GM23248 (cell line): ENCODE measurements at places on chromosomes 7 and 10.

DNA sequence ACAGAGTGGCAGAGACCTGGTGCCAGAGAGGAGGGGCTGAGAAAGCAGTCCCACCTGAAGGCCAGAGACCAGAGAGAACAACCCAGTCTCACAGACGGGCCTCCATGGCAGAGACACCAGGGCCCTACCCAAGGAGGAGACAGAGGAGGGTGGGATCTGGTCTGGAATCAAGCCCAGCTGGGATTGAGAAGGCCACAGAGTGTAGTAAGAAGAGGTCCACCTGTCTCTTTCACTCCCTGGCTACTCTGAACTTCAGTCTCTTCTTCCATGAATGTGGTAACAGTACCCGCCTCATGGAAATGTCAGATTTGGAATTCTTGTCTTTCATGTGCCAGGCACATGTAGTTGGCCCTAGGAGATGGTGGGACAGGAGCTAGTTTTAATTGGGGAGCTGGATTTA, 55.6 kb downstream of the CLIP2 start:
- peaks cover 3% of the 10 kb centered on the region; the same call in 1 of the 2 replicates for H3K36me3 ChIP-seq
- no peaks in the 10 kb centered on the region for H3K27me3 ChIP-seq
- H3K4me1 ChIP-seq: peaks cover 11% of the 10 kb centered on the region
- no peak overlapping the region for H3K4me3 ChIP-seq
- H3K27ac ChIP-seq: no peak overlapping the region
- no peak for DNase-seq

GRCh38 chr7:101595766-101596537, 33.1 kb downstream of the MYL10 start:
- no peak overlapping the region for H3K27ac ChIP-seq
- H3K4me3 ChIP-seq: no peak overlapping the region
- no peaks in the 10 kb centered on the region for H3K36me3 ChIP-seq
- DNase-seq: no peak
- H3K4me1 ChIP-seq: no peaks in the 10 kb centered on the region

- H3K27me3 ChIP-seq: no peaks in the 10 kb centered on the region
- no peaks in the 10 kb centered on the region for H3K4me1 ChIP-seq
- no peak overlapping the region for H3K27ac ChIP-seq
These were observed 225.0 kb downstream of the AUTS2 start for GRCh38 chr7:69823151-69823744.

- no peak for DNase-seq
- no peak overlapping the region for H3K27ac ChIP-seq
- no peaks in the 10 kb centered on the region for H3K27me3 ChIP-seq
- peaks cover 17% of the 10 kb centered on the region for H3K4me1 ChIP-seq
- no peaks in the 10 kb centered on the region for H3K36me3 ChIP-seq
These were observed 95.2 kb upstream of the ODAD2 start for GRCh38 chr10:28094121-28094520.

GRCh38 chr7:29288181-29289091, 93.9 kb downstream of the CHN2 start:
- H3K27me3 ChIP-seq: no peaks in the 10 kb centered on the region
- no peak overlapping the region for H3K27ac ChIP-seq
- H3K36me3 ChIP-seq: no peaks in the 10 kb centered on the region

DNA sequence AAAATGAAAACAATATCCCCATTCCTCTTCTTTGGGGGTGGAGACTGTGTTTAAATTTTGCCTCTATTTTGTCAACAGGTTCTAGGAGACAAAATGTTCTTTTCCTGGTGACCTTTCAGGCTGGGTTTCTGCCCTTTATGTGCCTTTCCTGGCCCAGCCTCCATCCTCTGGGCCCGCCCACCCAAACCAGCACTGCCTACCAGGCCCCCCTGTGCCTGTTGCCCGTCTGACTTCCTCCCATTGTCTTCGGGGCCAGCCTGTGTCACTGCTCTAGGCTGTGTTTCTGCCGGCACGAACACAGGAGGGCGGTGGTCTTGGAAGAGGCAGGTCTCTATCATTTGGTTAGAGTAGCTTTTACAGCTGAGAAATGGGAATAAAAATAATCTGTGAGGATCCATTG, 13.9 kb downstream of the TSPAN14 start:
- H3K27ac ChIP-seq: no peak overlapping the region
- H3K27me3 ChIP-seq: no peaks in the 10 kb centered on the region
- H3K4me3 ChIP-seq: no peak overlapping the region
- H3K4me1 ChIP-seq: peaks cover 35% of the 10 kb centered on the region
- H3K36me3 ChIP-seq: no peaks in the 10 kb centered on the region

- H3K36me3 ChIP-seq: no peaks in the 10 kb centered on the region
- no peak overlapping the region for H3K4me3 ChIP-seq
- H3K27me3 ChIP-seq: no peaks in the 10 kb centered on the region
- H3K4me1 ChIP-seq: no peaks in the 10 kb centered on the region
These were observed 12.7 kb downstream of the ACADSB start for GRCh38 chr10:123021517-123021916.

- H3K27ac ChIP-seq: no peak overlapping the region
- no peak overlapping the region for H3K4me3 ChIP-seq
- H3K27me3 ChIP-seq: peaks cover 19% of the 10 kb centered on the region
These were observed 5.6 kb downstream of the TMEM229A start for GRCh38 chr7:124027236-124027635.

- peaks cover 29% of the 10 kb centered on the region for H3K4me1 ChIP-seq
- peak; percentile 79 for DNase-seq
- H3K27me3 ChIP-seq: peaks cover 15% of the 10 kb centered on the region
These were observed 8.3 kb upstream of the KAZALD1 start for GRCh38 chr10:101053516-101053915.

DNA sequence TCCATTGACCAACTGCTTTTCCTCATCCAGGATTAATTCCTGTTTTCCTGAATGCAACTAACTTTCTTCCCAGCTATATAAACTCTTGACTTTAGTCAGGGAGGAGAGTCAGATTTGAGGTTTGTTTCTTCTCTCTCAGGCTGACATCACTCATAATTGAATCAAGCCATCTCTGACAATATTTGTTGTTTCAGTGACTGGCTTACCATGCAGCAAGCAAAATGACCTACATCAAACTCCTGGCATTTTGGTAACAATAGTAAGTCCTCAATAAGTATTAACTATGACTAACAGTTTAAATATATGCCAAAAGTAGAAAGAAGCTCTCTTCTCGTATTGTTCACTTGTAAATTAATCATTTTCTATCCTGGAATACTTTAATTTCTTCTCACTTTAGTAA, 625.7 kb upstream of the KCND2 start:
- no peaks in the 10 kb centered on the region for H3K27me3 ChIP-seq
- no peak overlapping the region for H3K4me3 ChIP-seq
- no peak for DNase-seq
- H3K36me3 ChIP-seq: no peaks in the 10 kb centered on the region

DNA sequence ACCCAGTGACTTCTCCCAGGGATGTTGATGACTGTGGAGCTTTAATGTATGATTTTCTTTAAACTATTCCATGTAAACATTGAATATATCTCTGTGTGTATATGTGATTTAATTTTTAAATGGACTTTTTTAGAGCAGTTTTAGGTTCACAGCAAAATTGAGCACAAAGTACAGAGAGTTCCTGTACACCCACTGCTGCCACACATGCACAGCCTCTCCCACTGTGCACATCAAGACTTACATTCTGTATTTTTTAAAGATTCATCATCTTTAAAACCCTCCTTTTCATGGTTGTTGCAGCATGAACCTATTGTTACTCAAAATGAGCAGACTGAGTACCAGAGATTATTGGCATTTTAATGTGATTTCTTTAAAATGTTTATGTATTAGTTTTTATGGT, 51.3 kb downstream of the WIPF3 start:
- no peak overlapping the region for H3K4me3 ChIP-seq
- H3K27me3 ChIP-seq: peaks cover 13% of the 10 kb centered on the region
- no peaks in the 10 kb centered on the region for H3K36me3 ChIP-seq
- 0 out of 2 replicates have a peak, but pooled peaks cover 3% of the 10 kb centered on the region for H3K4me1 ChIP-seq
- DNase-seq: no peak
- H3K27ac ChIP-seq: no peak overlapping the region

DNA sequence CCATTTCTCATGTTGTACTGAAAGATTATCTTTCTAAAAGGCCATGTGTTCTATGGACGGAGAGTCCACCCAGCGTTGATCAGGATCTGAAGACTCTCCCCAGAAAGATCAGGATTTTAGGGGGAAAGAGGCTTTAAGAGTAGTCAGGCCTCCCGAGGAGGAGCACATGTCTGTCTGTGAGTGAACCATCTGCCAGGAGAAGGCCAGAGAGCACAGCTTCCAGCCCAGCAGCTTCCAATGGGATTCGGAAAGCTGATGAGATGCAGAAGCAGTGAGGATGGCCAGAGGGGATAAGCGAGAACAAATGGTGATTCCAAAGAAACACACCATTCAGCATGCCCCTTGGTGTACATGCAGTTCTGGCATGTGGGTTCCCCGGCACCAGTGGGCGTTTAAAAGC, 88.5 kb upstream of the TCERG1L start:
- H3K4me1 ChIP-seq: no peaks in the 10 kb centered on the region
- no peak for DNase-seq
- H3K27me3 ChIP-seq: no peaks in the 10 kb centered on the region
- no peaks in the 10 kb centered on the region for H3K36me3 ChIP-seq

- no peak overlapping the region for H3K27ac ChIP-seq
- H3K27me3 ChIP-seq: no peaks in the 10 kb centered on the region
- H3K4me3 ChIP-seq: no peak overlapping the region
- H3K36me3 ChIP-seq: no peaks in the 10 kb centered on the region
- DNase-seq: peak; percentile 52
- H3K4me1 ChIP-seq: peaks cover 12% of the 10 kb centered on the region
These were observed 58.6 kb downstream of the PROSER2 start for GRCh38 chr10:11881477-11882417.

DNA sequence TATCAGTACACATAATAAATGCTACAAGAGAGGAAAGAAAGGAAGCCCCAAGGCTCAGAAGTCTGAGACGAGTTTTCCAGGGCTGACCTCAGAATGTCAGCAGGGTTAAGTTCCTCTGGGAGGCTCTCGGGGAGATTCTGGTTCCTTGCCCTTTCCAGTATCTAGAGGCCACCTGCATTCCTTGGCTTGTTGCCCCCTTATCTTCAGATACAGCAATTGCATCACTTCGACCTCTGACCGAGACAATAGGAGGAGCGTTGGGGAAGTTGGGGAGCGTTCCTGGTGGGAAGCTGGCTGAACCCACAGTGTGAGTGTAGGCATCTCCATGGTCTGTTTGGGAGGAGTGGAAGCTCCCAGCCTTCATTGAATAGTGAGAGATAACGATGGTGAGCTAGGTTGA, 72.0 kb upstream of the MTPN start:
- H3K27ac ChIP-seq: no peak overlapping the region
- no peaks in the 10 kb centered on the region for H3K27me3 ChIP-seq
- H3K36me3 ChIP-seq: no peaks in the 10 kb centered on the region
- H3K4me1 ChIP-seq: no peaks in the 10 kb centered on the region
- H3K4me3 ChIP-seq: no peak overlapping the region

DNA sequence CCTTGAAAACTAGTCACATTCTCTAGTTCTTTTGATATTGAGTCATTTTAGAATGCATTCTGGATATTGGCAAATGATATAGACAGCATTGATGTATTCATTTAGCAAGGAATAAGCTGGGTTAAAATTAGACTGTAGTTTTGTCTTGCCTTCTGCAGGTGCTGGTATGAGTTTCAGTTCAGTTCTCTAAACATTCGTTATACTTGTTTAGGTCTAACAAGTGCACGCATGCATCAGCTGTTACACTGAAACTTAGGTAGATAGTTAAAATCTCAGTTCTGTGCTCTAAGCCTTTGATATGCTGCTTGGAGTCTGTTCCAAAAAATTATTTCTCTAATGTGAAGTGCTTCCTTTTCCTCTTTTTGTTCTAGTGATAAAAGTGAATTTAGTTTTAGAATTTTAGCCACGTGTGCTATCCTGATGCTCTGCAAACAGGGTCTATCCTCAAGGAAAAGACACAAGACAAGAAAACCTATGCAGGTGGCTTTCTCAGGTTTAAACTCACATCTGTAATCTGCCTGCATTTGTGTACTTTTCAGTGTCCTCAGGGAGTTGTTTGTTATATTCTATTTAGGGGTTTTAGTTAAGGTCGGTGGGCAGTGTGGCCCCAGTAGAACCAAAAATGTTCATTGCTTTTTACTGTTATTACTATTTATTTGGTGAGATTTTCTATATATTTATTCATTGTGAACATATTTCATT, 409.0 kb downstream of the CDC14C start:
- no peak overlapping the region for H3K4me3 ChIP-seq
- no peaks in the 10 kb centered on the region for H3K4me1 ChIP-seq
- no peak overlapping the region for H3K27ac ChIP-seq
- no peaks in the 10 kb centered on the region for H3K36me3 ChIP-seq
- no peaks in the 10 kb centered on the region for H3K27me3 ChIP-seq

DNA sequence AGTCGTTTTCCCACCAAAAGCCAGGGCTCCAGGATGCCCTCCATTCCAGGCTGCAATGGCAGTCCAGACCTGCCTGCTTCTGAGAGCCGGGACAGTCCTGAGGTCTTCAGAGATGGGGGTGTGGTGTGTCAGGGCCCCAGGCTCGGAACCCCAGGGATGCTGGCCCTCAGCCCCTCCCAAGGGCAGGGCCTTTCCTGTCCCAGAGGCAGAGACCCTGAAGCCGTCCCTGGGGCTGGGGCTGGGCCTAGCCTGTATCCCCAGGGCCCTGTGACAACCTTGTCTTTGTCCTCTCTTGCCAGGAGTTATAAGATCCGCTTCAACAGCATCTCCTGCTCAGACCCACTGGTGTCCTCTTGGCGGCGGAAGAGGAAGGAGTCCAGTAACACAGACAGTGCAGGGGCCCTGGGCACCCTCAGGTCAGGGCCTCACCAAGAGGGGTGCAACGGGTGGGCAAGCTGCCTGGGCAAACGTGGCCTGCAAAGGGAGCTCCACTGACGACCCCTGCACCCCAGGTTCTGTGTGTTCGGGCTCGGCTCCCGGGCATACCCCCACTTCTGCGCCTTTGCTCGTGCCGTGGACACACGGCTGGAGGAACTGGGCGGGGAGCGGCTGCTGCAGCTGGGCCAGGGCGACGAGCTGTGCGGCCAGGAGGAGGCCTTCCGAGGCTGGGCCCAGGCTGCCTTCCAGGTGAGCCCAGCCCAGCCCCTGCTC, 15.9 kb downstream of the NOS3 start:
- H3K36me3 ChIP-seq: no peaks in the 10 kb centered on the region
- no peaks in the 10 kb centered on the region; the same call in 1 of the 2 replicates for H3K27me3 ChIP-seq
- no peak for DNase-seq
- H3K4me3 ChIP-seq: no peak overlapping the region

GRCh38 chr7:69885431-69885830, 287.2 kb downstream of the AUTS2 start:
- H3K36me3 ChIP-seq: no peaks in the 10 kb centered on the region
- DNase-seq: no peak
- H3K4me3 ChIP-seq: no peak overlapping the region
- H3K27ac ChIP-seq: no peak overlapping the region

- no peaks in the 10 kb centered on the region for H3K36me3 ChIP-seq
- no peak overlapping the region for H3K4me3 ChIP-seq
- no peak overlapping the region for H3K27ac ChIP-seq
- DNase-seq: peak; percentile 2
- H3K27me3 ChIP-seq: no peaks in the 10 kb centered on the region; the same call in 1 of the 2 replicates
These were observed 190.4 kb downstream of the CTTNBP2 start for GRCh38 chr7:117682681-117683385.

GRCh38 chr7:100472854-100473499, 6.0 kb downstream of the TSC22D4 start:
- peaks cover 7% of the 10 kb centered on the region; the same call in 1 of the 2 replicates for H3K4me1 ChIP-seq
- no peaks in the 10 kb centered on the region; the same call in 1 of the 2 replicates for H3K36me3 ChIP-seq
- H3K27me3 ChIP-seq: no peaks in the 10 kb centered on the region
- peak; percentile 58 for DNase-seq
